Pulmonary artery endothelial cell (primary cell): ENCODE measurements at places on chromosomes 1 and 21.

- DNase-seq: no peak
Measured at GRCh38 chr1:226957714-226958113, 17.6 kb downstream of the COQ8A start.

DNA sequence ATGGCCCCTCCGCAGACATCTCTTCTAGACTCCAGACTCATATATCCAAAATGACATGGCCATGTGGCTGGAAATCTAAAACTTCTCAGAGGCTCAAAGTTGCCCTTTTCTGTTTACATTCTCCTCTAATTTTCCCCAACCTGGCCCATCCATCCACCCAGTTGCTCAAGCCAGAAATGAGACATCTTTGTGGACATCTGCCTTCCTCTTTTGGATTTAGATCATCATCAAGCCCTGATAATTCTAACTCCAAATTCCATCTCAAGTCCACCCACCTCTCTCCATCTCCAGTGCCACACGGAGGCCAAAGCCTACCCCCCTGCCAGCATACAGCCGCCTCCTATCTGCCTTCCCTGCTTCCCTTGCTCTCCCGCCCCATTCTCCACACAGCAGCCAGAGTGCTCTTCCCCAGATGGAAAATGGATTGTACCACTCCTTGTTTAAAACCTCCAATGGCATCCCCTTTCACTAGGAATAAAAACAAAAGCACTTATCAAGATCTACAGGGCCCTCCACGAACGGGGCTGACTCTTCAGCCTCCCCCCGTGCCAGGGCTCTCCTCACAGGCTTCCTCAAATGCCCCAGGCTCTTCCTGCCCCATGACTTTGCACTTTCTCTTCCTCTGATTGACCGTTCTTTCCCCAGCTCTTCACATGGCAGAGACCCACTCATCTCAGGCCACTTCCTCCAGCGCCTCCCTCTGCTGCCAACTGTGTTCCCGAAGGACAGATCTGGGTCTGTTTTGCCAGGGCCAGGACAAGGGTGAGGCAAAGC lies 40.1 kb downstream of the SYT6 start:
- no peak for DNase-seq

GRCh38 chr1:19688041-19688842 lies 23.6 kb downstream of the HTR6 start:
- no peak for DNase-seq

- DNase-seq: no peak
Measured at GRCh38 chr21:38488640-38489270, 9.5 kb downstream of the ERG start.

DNA sequence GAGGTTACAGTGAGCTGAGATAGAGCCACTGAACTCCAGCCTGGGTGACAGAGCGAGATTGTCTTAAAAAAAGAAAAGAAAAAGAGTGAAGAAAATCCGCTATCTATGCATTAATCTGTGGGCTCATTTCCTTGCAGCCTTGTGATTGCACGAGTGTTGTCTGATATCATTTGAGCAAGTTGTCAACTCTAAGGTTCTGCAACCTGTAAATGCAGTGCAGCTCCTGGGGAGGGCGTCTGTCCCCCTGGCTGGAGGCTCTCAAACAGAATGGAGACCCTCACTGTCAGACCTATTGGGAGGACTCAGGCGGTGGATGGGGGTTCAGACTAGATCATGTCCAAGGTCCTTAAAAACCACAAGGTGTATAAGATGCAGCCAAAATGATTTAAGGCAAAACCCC lies 6.2 kb downstream of the CORT start:
- DNase-seq: no peak

GRCh38 chr21:17575076-17575475 lies 37.6 kb downstream of the BTG3 start:
- no peak for DNase-seq

DNA sequence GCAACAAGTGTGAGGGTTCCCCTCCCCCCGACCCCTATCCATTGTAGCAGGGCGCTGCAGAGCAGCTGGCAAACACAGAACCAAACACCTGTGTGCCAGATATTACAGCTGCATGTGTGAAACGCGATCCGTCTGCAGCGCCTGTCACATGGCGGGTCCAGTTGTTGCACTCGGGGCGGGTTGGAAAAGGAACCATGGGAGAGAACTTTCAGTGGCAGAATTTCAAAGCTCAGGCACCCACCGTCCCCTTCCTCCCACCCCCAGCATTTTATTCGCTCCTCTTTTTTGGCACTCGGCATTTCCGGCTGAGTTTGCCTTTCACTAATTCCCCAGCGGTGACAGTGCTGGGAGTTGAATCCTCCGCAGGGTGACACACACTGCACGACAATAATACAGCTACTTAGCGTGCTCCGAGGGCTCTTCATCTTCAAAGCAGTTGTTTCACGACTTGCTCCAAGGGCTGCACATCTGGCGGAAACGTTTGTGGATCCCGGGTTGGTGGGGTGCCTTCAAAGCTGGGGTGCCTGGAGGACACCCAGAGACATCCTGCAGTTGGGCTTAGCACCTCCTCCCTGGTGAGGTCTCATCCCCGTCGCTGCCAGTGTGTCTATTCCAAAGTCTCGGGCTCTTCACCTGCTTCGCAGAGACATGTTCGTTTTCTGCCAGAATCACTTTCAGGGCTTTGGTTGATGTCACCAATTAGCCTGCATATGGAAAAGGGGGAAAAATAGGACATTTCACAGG lies 180.7 kb downstream of the ZBTB18 start:
- no peak for DNase-seq

- no peak for DNase-seq
Measured at GRCh38 chr1:168529518-168529917, 14.3 kb downstream of the XCL2 start.

DNA sequence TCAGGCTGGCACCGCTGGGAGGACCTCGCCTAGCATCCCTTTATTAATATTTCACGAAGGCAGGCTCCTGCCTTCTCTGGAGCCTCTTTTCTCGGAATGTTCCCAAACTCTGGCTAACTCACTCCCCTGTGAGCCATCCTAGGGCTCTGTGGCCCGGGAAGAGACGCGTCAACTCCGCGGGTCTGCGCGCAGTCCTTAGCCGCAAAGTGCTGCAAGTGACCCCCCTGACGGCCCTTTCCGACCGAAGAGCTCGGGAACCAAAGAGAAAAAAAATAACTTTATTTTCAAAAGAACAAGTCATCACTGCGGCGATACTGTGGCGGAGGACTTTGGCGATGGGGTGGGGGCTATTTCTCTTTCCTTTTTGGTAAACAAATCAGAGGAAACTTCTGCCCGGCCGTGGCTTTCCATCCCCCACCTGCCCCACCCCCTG lies 14.6 kb downstream of the NR5A2 start:
- DNase-seq: no peak
